Ascending aorta (tissue), 2 donors: ENCODE measurements at places on chromosomes 16 and 17. TPM values are rescaled to one million over a fixed set of nuclear protein-coding genes. Genes with fewer than 3 reads are reported as not detected.
A peak's percentile ranks its signal among the peaks of the same experiment; 100 is the strongest.

SLFN12 gene
- total RNA-seq: 6.8 TPM

TRPV3 gene
- total RNA-seq: 0.11 TPM

GLTPD2 gene
- not detected for total RNA-seq

PMFBP1 gene
- total RNA-seq: not detected

CCL1 gene
- not detected for total RNA-seq

KSR1 gene
- total RNA-seq: 42.6 TPM

AATK gene
- 20.6 TPM for total RNA-seq

- DNase-seq: no peak
- H3K27me3 ChIP-seq: no peaks in the 10 kb centered on the region
- H3K27ac ChIP-seq: no peak overlapping the region
- no peak overlapping the region for H3K4me3 ChIP-seq
- H3K4me1 ChIP-seq: no peaks in the 10 kb centered on the region
- H3K36me3 ChIP-seq: no peaks in the 10 kb centered on the region
Measured at GRCh38 chr16:56198006-56198754, 6.9 kb downstream of the GNAO1 start.

DNA sequence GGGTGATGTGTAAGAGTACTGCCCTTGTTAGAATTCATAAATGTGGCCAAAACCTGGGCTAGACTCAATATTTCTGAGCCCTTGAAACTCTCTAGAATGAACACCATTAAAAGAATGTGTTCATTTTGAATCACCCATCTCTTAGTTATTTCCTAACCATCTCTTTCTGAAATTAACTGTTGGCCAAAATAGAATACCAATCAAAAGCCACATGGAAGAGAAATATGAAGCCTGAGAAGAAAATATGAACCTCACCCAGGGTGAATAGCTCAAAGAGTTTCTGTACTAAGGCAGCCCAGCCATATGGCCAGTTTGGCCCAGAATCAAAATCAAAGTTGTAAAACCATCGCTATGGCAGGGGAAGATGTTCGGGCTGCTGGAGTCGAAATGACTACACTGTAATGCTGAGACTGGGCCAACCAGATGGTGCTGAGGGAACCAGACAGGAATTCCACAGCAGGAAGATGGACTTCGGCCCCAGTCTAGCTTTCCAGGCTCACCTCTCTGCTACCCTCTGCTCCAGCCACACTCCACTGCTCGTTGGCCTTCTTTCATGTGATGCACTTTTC, 154.3 kb upstream of the ZFHX3 start:
- H3K4me1 ChIP-seq: no peaks in the 10 kb centered on the region
- H3K27me3 ChIP-seq: no peaks in the 10 kb centered on the region
- no peak overlapping the region for H3K27ac ChIP-seq
- no peak overlapping the region for H3K4me3 ChIP-seq
- H3K36me3 ChIP-seq: no peaks in the 10 kb centered on the region

- no peaks in the 10 kb centered on the region for H3K27me3 ChIP-seq
- no peaks in the 10 kb centered on the region for H3K4me1 ChIP-seq
- no peak overlapping the region for H3K27ac ChIP-seq
- peaks cover 90% of the 10 kb centered on the region for H3K36me3 ChIP-seq
- H3K4me3 ChIP-seq: no peak overlapping the region
- no peak for DNase-seq
Measured at GRCh38 chr16:28586466-28586865, 10.4 kb downstream of the SULT1A2 start.

DNA sequence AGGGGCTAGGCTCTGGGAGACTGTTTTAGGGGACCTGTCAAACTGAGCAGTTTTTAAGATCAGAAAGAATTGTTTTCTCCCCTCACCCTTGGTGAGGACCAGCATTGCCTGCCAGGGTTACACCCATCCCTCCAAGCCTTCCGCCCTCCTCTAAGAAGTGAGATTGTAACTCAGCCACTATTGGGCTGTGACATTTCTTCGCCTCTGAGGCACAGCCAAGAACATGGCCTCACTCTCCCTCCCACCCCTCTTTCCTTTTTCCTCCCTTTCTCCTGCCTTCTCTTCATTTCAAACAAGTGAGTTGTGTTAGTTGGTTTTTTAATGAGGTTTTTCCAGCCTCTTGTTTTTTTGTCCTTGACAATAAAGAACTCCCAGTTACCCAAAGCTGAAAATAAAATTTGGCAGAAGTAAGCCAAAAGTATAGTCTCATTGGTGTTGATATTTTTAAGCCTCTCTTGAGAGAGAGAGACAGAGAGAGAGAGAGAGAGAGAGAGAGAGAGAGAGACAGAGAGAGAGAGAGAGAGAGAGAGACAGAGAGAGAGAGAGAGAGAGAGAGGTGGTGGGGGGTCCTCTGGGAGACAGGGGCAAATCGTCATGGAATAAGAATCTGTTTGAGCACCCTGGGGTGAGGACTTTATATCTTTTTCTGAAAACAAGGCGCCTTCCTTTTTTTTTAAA, 77.2 kb upstream of the TBX2 start:
- H3K27me3 ChIP-seq: no peaks in the 10 kb centered on the region
- peak overlapping the region; percentile 46 for H3K27ac ChIP-seq
- no peaks in the 10 kb centered on the region for H3K36me3 ChIP-seq
- no peak overlapping the region for H3K4me3 ChIP-seq

DNA sequence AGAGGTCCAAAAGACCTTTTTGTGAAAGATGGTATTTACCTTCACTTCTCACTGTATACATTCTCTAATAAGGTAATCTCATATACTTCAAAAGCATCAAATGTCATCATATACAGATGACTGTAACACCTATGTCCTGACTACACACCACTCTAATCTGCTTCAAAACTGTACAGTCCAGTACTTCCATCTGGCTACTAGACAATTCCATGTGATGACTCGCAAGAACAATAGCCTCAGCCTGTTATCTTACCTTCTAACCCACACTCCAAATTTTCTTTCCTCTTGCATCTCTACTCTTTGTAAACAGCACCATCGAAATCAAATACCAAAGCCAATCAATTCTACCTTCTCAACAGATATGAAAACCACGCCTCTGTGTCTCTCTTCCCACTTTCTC, 24.1 kb downstream of the MYO1D start:
- no peak overlapping the region for H3K4me3 ChIP-seq
- peak overlapping the region; percentile 13 for H3K27ac ChIP-seq
- peaks cover 40% of the 10 kb centered on the region for H3K4me1 ChIP-seq
- no peaks in the 10 kb centered on the region for H3K27me3 ChIP-seq
- H3K36me3 ChIP-seq: no peaks in the 10 kb centered on the region

DNA sequence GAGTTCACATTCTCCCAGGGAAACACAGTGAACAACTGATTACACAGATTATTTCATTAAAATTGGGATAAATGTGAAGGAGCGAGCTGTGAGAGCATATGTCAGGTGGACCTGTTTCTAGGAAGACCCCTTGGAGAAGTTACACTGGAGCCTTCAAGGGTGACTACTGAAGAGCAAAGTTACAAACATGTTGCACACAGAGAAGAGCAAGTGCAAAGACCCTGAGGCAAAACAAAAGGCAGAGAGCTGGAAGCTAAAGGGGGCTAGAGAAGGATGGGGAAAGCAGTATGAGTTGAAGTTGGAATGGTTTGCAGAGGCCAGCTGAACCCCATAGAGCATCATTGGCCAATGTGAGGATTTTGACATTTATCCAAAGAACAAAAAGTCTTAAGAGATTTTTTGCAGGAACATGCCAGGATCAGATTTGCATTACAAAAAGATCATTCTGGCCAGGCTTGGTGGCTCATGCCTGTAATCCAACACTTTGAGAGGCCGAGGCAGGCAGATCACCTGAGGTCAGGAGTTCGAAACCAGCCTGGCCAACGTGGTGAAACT, 14.1 kb downstream of the PDZD9 start:
- no peaks in the 10 kb centered on the region for H3K4me1 ChIP-seq
- H3K27me3 ChIP-seq: no peaks in the 10 kb centered on the region
- H3K36me3 ChIP-seq: peaks cover 45% of the 10 kb centered on the region
- H3K4me3 ChIP-seq: no peak overlapping the region
- H3K27ac ChIP-seq: no peak overlapping the region
- DNase-seq: no peak

DNA sequence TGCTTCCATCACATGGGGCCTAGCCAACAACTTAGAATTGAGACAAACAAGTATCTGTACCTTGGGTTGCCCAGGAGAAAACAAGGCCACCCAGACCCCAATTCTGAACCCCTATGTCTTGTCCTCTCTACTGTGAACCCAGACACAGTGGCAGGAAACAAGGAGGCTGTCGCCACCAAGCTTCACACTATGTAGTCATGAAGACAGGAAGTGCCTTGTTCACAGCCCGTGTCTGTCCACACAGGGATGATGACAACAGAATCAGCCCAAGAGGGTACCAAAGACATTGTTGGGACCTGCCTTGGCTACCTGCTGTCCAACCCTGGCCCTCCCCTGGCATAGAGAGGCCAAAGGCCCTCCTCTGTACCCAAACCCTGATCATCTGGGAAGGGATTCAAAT, 84.8 kb downstream of the CDYL2 start:
- no peaks in the 10 kb centered on the region for H3K36me3 ChIP-seq
- no peak overlapping the region for H3K4me3 ChIP-seq
- no peak overlapping the region for H3K27ac ChIP-seq
- peaks cover 3% of the 10 kb centered on the region for H3K4me1 ChIP-seq
- H3K27me3 ChIP-seq: no peaks in the 10 kb centered on the region
- no peak for DNase-seq

- no peaks in the 10 kb centered on the region for H3K36me3 ChIP-seq
- H3K4me3 ChIP-seq: no peak overlapping the region
- H3K27ac ChIP-seq: no peak overlapping the region
- no peaks in the 10 kb centered on the region for H3K27me3 ChIP-seq
- H3K4me1 ChIP-seq: no peaks in the 10 kb centered on the region
Measured at GRCh38 chr17:5832886-5833285, 237.3 kb upstream of the WSCD1 start.

GRCh38 chr17:74742153-74742515, 5.1 kb downstream of the RAB37 start:
- H3K27ac ChIP-seq: no peak overlapping the region
- peaks cover under 1% of the 10 kb centered on the region for H3K27me3 ChIP-seq
- H3K36me3 ChIP-seq: no peaks in the 10 kb centered on the region
- H3K4me1 ChIP-seq: peaks cover 11% of the 10 kb centered on the region

GRCh38 chr16:65532846-65533245, 411.0 kb upstream of the CDH11 start:
- H3K4me1 ChIP-seq: no peaks in the 10 kb centered on the region
- H3K36me3 ChIP-seq: no peaks in the 10 kb centered on the region
- H3K27me3 ChIP-seq: no peaks in the 10 kb centered on the region
- no peak overlapping the region for H3K27ac ChIP-seq

- no peaks in the 10 kb centered on the region for H3K27me3 ChIP-seq
- no peaks in the 10 kb centered on the region for H3K4me1 ChIP-seq
- H3K36me3 ChIP-seq: no peaks in the 10 kb centered on the region
- H3K4me3 ChIP-seq: no peak overlapping the region
Measured at GRCh38 chr17:70912716-70913485, 743.6 kb downstream of the KCNJ2 start.

DNA sequence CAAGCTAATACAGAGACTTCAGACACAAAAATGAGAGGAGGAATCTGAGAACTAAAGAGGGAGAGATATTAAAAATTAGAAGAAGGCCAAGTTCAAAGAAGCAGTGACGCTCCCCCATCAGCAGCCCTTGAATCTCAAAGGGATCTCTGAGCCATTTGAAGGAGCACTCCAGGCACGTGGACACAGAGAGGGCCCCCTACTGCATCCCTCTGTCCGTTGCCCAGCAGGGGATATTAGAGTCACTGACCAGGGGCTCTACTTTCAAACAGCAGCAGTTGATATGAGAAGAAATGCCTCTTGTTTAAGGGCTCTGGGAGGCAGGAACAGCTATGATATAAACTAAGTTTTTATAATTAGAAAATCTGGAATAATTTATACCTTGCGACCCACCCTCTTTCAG, 479.0 kb upstream of the SALL1 start:
- DNase-seq: no peak
- H3K4me1 ChIP-seq: no peaks in the 10 kb centered on the region
- H3K36me3 ChIP-seq: no peaks in the 10 kb centered on the region
- H3K4me3 ChIP-seq: no peak overlapping the region
- H3K27ac ChIP-seq: no peak overlapping the region

DNA sequence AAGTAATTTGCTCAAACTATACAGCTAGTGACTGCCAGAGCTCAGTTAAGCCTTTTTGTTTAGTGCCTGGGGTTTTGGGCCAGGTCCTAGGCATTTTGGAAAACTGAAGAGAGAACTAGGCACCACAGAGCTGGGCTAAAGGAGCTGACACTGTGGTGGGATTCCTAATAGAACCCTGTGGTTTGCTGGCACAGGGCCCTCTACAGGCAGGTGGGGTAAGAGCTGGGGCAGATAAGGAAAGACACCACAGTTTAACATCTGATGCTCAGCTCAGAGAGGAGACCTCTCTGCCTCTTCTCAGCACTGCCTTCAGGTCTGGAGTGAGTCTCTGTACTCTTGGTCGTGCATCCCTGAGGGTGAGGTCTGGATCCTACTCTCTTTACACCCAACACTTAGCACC, 121.2 kb downstream of the SNX11 start:
- no peak for DNase-seq
- H3K27ac ChIP-seq: no peak overlapping the region
- H3K4me3 ChIP-seq: no peak overlapping the region
- no peaks in the 10 kb centered on the region for H3K4me1 ChIP-seq

- no peak overlapping the region for H3K27ac ChIP-seq
- H3K36me3 ChIP-seq: peaks cover 58% of the 10 kb centered on the region
- no peaks in the 10 kb centered on the region for H3K27me3 ChIP-seq
- H3K4me1 ChIP-seq: no peaks in the 10 kb centered on the region
- DNase-seq: no peak
Measured at GRCh38 chr16:69365901-69366300, 14.3 kb upstream of the TMED6 start.

- H3K27me3 ChIP-seq: no peaks in the 10 kb centered on the region
- H3K36me3 ChIP-seq: no peaks in the 10 kb centered on the region
- no peaks in the 10 kb centered on the region for H3K4me1 ChIP-seq
- DNase-seq: no peak
Measured at GRCh38 chr17:78305801-78306200, 54.1 kb downstream of the SOCS3 start.

DNA sequence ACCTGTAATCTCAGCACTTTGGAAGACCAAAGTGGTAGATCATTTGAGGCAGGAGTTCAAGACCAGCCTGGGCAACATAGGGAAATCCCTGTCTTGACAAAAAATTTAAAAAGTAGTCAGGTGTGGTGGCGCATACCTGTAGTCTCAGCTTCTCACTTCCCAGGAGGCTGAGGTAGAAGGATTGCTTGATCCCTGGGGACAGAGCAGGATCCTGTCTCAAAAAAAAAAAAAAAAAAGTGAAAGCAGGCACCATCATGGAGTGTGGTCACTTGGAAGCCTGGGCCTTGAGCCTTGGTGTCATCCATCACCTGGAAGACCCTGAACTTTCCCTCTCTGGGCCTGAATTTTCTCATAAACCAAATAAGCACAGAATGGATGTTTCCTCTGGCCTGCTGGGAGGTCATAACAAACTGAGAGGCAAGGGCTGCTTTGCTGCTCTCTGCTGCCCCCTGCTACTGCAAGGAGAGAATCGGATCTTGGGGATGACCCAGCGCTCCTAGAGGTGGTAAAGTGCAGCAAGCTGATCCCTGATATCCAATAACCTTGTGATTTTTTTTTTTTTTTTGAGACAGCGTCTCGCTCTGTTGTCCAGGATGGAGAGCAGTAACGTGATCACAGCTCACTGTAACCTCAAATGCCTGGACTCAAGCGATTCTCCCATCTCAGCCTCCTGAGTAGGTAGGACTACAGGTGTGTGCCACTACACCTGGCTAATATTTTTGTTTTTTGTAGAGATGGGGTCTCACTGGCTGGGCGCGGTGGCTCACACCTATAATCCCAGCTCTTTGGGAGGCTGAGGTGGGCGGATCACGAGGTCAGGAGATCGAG, 75.9 kb upstream of the RNU2-1 start:
- H3K27ac ChIP-seq: no peak overlapping the region
- H3K36me3 ChIP-seq: no peaks in the 10 kb centered on the region
- peak; percentile 27 for DNase-seq
- H3K4me3 ChIP-seq: no peak overlapping the region
